Stimulated activated CD8-positive, alpha-beta memory T cell treated with anti-CD3 and anti-CD28 coated beads, Interleukin-4, amount 100 ng/mL, for 1 hour (primary cell): ENCODE measurements at places on chromosomes 5 and 9.

- no peak for DNase-seq
These were observed 51.9 kb downstream of the NEK6 start for GRCh38 chr9:124309667-124310084.

DNA sequence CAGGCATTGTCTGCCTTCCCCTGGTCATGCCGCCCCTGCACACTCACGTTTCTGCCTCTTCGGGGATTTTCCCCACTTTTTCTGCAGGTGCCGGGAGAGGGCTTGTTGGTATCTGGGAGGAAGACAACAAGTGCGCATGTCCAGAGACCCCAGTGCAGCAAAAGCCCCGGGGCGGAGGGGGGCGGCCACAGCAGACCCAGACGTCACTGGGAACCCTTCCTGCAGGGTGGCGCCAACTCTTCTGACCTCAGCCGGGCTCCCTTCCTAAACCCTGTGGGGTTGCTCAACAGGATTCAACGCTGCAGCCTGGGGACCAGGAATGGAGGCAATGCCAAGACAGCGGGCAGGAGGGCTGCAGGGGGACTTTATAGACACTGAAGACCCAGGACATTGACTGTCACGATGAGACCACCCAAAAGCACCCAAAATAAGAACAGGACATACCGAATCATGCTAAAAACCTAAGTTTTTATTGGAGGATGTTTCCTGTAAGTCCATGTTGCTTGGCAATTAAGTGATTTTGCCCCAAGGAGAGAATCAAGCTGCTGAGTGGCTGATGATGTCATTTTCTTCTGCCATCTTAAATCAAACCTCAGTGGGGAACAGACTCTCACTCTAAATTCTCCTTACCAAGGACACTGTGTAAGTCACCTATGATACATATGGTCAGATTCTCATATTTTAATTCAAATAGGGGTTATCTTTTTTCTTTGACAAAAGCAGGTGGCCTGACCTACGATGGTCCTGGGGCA lies 62.9 kb upstream of the SIMC1 start:
- DNase-seq: no peak

DNA sequence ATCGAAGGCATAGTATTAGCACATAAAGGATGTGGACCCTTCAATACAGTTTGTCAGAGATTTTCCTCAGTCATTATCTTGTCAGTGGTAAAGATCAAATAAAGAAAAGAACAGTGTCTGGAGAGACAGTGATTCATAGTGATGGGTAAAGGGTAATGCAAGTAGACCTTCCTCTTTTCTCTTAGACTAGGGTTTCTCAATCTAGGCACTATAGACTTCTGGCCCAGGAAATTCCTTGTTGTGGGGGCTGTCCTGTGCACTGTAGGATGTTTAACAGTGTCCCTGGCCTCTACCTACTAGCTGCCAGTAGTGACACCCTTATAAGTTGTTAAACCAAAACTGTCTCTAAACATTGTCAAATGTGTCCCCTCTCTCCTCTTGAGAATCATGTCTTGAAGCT lies 6.9 kb downstream of the CAMK4 start:
- DNase-seq: no peak

DNA sequence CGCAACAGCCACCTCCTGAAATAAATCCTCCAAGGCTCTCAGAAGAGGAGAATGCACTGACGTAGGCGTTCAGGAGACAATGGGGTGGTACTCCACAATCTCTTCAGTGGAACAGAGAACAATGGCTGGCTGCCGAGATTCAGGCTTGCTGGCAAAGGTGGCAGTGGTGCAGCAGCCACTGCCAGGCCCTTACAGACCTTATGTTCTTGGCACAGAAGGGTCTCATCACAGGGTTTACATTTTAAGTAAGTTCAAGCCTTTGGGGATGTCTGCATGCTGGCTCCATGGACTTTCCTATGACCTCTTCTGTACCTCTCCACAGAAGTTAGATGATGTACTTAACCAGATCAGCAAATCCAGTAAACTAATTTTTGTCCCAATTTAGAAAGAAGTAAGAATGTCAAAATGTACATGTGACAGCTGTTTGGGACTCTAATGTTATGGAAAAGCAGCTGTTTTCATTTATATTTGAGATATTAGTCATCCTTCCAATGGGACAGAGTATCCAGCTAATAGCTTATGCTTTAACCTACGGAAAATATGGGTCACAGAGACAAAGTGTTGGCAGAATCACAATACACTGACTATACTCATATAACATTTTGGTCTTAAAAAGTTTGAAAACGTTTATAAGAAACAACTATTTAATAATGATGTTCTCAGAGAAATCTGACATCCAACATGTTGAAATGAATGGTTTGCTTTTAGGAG lies 180.9 kb downstream of the MAPKAP1 start:
- DNase-seq: no peak

DNA sequence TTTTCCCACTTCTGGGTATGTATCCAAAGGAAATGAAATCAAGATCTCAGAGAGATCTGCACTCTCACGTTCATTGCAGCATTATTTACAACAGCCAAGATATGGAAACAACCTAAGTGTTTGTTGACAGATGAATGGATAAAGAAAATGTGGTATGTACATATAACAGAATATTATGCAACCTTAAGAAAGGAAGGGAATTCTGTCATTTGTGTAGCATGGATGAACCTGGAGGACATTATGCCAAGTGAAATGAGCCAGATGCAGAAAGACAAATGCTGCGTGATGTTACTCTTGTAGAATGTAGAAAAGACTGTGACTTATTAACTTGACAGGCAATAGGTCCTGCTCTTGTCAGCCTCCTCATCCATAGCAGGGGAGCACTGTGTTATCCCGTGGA lies 31.4 kb downstream of the PPARGC1B start:
- DNase-seq: no peak

DNA sequence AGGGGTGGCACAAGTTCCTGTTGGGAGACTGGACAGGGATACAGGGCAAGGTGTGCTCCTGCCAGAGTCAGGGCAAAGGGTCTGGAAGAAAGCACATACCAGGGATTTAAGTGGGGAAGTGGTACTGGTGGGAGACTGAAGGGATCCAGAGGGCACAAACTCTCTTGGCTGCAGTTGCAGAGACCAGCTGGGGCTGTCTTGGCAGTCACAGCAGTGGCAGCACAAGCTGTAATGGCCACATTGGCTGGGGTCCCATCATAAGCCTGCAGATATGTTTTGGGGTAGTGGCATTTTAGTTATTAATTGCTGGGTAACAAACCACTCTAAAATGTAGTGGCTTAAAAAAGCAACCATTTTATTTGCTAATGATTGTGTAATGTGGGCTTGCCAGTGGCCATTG lies 492.2 kb downstream of the ENC1 start:
- DNase-seq: no peak

DNA sequence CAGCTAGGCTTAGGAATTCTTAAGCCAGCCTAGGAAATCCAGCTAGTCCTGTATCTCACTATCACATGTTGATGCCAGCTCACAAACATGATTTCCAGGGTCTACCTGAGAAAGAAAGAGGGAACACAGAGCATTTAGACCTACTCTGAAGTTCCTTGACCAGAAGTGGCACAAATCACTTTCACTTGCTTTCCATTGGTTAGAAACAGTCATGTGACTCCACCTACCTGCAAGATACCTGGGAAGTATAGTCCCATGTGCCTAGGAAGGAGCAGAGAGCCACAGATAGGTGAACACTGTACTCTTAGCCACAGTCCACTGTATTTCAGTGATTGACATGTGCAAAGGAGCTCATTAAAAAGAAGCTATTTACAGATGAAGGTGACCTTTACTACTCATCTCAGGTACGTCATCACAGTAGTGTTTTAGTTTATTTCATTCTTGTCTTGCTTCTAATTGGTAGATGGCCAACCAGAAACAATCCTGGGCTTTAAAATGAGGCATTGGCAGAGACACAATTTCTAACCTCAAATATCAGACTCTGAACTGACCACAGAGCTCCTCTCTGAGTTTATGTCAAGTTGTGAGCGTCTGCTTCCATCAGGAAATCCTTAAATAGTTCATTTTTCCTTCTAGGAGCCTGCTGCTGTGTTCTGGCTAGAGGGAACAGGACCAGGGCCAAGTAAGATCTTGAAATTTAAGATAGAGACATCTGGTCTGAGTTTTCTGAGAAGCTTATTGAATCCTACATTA lies 340.7 kb downstream of the TLE4 start:
- no peak for DNase-seq

DNA sequence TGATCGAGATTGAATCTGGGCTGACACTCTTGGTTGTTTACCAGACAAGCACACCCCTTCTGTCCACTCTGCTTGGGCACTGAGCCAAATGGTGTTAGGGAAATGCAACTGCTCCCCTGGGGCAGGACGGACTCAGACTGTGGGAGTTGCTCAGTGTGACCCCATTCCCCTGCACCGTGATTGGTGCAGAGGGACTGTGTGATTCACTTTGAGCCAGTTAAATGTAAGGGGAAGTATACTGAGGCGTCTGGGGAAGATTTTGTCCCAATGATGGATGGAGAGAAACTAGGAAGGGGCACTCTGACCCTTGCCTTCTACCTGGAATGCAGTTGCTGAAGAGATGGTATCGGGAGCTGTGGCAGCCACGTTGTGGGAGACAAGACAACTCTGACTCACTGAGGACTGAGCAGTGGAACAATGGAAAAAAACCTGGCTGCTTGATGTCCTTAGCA lies 196.0 kb upstream of the ANKRD55 start:
- no peak for DNase-seq

DNA sequence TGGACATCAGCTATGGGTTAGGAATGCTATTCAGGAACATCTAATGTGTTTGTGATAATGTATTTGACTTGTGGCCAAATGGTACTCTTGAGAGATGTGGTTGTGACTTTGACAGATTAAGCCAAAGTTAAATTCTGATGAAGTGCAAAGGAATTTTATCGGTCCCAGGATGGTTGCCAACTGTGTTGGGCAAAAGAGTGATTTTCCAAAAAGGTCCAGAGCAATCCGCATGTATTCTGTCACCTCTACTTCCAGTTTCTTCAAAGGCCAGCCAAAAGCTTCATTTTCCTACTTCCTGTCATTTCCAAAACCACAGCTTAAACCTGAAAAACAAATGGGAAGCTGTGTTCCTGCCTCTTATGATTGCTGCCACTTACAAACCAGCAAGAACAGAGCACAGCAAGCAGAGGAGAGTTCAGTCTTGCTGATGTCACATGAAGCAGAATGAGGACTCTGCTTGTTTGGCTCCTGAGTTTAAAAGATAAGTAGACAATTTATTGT lies 59.8 kb downstream of the MARCHF3 start:
- no peak for DNase-seq
